Activated CD4-positive, alpha-beta T cell treated with anti-CD3 and anti-CD28 coated beads, Interleukin-10, Interleukin-2, amounts not matched to agents 100 ng/mL and 50 ng/mL, durations not matched to agents 16 hours and 8 hours (primary cell): ENCODE measurements at places on chromosomes 7 and 10.

DNA sequence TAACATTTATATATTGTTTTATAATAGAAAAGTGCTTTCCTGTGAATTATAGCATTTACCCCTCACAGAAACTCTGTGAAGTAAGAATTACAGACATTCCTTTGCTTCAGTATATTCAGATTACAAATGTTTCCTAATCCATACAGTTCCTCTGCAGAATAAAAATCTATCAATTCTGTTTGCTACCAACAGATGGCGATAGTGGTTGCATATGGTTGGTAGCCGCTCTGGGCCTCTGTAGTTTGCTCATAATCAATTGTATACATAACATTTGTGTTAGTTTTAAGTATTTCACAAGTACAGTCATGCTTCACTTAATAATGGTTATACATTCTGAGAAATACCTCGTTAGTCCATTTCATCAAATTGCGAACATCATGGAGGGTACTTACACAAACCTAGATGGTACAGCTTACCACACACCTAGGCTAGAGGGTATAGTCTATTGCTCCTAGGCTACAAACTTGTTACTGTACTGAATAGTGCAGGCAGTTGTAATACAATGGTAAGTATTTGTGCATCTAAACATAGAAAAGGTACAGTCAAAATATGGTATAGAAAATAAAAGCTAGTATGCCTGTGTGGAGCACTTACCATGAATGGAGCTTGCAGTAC, 94.4 kb upstream of the STEAP4 start:
- peak; percentile 42 for DNase-seq

- DNase-seq = no peak
Measured at GRCh38 chr7:80521809-80522208, 9.9 kb upstream of the GNAT3 start.

- DNase-seq = no peak
Measured at GRCh38 chr10:119414081-119414611, 128.4 kb downstream of the RGS10 start.

- DNase-seq = no peak
Measured at GRCh38 chr10:132453470-132453861, 56.5 kb downstream of the PWWP2B start.

- DNase-seq = peak; percentile 48
Measured at GRCh38 chr7:44849885-44850544, 2.1 kb upstream of the H2AZ2 start.

- DNase-seq = no peak
Measured at GRCh38 chr7:47568056-47568455, 13.9 kb downstream of the TNS3 start.

DNA sequence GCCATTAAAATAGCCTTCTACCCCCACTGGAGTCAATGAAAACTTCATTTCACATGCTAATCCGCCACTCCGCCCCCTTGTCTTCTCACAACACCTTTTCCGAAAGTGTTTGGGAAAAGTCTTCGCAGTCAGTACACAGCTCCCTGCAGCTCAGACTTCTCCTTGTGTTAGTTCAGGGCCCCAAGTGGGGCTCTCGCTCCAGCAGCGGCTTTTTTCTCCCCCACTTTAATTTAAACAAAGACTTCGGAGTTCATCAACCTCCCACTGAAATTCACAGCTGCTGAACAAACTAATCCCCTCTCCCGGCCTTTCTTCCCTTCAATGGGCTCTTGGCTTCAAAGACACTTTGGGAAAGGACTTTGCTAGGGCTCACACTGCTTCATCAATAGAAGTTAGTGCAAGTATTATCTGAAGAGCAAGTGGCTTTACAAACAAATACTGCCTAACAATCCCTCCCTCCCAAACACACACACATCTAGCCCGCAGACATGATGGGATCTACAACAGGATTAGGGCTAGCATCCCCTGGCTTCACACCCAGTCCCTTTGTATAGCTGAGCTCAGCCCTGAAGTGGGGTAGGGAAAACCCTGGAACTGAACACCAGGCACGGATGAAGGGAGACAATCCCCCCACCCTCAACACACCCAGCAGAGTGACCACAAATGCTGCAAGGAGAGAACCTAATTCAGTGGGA, 23.1 kb downstream of the WNT8B start:
- no peak for DNase-seq

GRCh38 chr10:59905066-59905730, 1.2 kb downstream of the CCDC6 start:
- peak; percentile 87 for DNase-seq

- peak; percentile 38 for DNase-seq
Measured at GRCh38 chr7:3697472-3697871, 396.4 kb downstream of the SDK1 start.

DNA sequence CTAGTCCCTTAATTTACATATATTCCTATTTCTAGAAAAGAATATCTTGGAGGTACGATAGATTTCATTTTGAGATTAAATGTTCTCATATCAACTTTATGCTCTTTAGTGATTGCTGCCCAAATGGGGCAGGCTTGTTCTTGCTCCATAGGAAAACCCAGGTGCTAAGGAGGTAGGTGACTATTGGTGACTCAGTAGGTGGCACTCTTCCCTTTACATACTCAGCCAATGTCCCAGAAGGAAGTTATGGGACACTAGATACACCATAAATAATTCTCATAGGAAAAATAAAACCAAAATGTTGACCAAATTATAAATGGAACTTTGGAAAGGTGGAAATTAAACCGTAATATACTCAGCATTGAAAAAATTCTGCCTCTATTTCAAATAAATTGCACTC, 4.0 kb downstream of the SKAP2 start:
- no peak for DNase-seq

GRCh38 chr7:152081088-152081487, 55.6 kb downstream of the GALNT11 start:
- DNase-seq = no peak

GRCh38 chr7:20412032-20412431, 81.3 kb downstream of the ITGB8 start:
- DNase-seq = no peak

- no peak for DNase-seq
Measured at GRCh38 chr10:91366704-91367103, 43.4 kb upstream of the HECTD2 start.

GRCh38 chr10:19168584-19168983, 120.0 kb downstream of the MALRD1 start:
- no peak for DNase-seq
